ENCODE measurements at places on chromosomes 2 and 18. TPM values are rescaled to one million over a fixed set of nuclear protein-coding genes. Genes with fewer than 3 reads are reported as not detected.

The LOXL3 gene
- total RNA-seq, result 22.8 TPM

The MC2R gene
- not detected for total RNA-seq

The EVX2 gene
- not detected for total RNA-seq

The SMYD1 gene
- 47.8 TPM for total RNA-seq

The HNRNPA3 gene
- 183 TPM for total RNA-seq

The ACADL gene
- 3.7 TPM for total RNA-seq

The GNAL gene
- 17.5 TPM for total RNA-seq

The CENPA gene
- total RNA-seq, result 2.4 TPM

Measured in camera-type eye (tissue), 1 donor.